ENCODE measurements at places on chromosomes 5 and 9. TPM values are rescaled to one million over a fixed set of nuclear protein-coding genes. Genes with fewer than 3 reads are reported as not detected.
A peak's percentile ranks its signal among the peaks of the same experiment; 100 is the strongest.

DNA sequence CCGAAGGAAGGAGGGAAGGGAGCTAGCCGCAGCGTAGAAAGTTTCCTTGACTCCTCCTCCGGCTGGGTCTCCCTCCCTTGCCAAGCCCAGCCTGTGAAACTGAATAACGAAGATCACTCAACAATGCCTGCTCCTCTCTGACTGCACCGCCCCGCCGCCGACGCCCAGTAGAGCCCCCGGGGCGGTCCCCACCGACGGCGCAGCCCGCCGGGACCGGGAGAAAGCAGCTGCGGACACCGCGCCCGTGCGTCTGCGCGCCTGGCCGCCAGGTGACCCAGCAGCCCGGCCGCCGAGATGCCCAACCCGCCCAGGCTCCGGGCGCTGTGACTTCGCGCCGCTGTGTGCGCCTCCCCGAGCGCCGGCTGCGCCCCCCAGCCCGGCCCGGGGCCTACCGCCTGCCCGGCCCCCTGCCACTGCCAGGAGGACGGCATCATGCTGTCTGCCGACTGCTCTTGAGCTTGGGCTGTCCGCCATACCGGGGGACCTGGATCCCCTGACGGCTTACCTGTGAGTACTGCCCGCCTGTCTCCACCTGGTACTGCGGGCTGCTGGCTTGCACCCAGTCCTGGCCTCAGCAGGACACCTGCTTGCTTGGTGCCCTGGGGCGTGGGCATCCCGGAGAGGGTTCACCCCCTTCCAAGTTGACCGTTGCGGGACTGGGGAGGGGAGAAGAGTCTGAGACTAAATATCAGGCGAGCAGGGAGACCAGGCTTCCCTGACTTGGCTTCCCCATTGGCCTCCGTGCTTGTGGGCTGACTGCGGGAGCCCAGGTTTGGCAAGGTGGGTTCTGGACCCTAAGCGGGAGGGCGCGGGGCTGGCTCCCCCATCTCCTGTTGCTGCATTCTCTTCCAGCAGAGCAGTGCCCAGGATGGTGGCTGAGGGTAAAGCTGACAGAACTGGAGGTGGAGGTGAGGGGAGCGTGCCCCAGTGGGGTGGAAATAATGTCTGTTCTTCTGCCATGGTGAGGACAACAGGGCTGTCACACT lies 26.2 kb upstream of the SPTLC1 start:
- no peak for DNase-seq

DNA sequence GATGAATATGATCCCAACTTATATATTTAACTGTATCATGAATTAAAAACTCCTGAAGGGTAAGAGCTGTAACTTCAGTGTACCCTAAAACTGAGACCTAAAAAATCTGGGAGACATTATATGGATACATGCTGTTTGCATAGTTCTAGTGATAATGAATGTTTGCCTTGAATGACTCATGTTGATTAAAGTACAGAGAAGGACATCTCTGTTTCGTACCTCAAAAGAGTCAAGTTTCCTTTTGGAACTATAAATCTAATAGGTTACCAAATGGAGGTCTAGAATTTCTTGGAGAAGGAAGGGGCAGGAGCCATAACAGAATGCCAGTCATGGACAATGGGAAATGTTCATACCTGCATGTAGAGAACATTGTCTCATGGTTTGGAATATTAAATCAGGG lies 168.1 kb downstream of the SNCAIP start:
- DNase-seq: no peak

RASA1 gene
- total RNA-seq: 21.2 TPM

DNA sequence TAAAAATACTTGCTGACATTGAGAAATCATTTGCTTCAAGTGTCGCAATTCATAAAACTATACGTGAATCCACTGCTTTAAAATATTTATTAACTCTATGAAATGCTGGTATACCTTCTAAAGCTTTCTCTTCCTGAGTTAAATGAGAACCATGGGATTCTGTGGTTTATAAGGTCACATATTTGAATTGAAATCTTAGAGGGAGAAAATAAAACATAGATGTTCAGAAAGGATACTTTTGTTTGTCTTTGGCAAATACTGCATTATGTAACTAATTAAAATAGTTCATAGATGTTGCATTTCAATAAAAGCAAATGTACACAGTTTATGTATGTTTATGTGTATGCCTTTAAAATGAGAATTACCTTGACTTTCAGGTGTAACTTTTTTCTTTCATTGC lies 250.1 kb downstream of the FAM170A start:
- DNase-seq: no peak

DNA sequence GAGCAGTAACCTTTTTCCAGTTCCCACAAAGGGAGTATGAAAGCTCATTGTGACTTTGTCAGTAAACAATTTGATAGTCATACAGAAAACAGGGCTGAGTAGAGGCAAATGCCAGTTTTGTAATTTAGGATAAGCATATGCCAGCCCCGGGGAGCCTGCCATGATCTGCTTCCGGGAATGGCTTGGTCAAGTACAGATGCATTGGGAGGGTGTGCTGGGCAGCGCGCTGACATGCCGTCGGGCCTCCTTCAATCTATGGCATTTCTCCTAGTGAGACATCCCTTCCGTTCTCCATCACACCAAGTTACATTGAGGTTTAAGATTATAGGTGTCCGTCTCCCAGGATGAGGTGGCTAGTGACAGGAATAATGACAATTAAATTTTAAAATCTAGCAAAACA lies 48.6 kb downstream of the GNA14 start:
- no peak for DNase-seq

DNA sequence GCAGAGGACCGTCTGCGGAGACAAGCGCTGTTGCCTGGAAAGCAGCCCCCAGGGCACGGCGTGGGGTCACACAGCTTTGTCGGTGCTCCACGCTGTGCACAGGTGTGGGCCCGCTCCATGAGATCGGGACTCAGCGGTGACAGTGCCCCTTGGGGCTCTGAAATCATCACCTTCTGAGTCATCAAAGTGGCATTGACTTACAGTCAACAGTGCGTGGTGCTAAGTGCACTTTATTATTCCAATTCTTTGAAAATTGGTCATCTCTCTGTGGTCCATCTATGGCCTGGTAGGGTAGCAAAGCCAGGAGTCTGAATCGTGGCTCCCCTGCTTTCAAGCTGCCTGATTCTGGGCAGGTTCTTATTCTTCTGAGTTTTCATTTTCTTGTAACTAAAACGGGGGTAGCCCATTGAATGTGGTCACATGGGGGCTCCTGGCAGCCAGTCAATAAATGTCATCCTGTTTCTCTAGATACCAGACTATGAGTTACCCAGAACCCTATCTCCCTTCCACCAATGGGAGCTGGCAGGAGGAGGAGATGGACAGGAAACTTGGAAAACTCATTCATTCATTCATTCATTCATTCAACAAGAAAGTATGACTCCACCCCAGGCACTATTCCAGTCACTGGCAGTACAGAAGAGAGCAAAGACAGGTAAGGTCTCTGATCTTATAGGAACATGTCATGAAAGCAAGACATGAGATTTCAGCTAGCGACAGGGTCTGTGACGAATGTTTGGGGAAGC lies 20.3 kb upstream of the UNC5A start:
- no peak for DNase-seq

INSL4 gene
- total RNA-seq: not detected

DNA sequence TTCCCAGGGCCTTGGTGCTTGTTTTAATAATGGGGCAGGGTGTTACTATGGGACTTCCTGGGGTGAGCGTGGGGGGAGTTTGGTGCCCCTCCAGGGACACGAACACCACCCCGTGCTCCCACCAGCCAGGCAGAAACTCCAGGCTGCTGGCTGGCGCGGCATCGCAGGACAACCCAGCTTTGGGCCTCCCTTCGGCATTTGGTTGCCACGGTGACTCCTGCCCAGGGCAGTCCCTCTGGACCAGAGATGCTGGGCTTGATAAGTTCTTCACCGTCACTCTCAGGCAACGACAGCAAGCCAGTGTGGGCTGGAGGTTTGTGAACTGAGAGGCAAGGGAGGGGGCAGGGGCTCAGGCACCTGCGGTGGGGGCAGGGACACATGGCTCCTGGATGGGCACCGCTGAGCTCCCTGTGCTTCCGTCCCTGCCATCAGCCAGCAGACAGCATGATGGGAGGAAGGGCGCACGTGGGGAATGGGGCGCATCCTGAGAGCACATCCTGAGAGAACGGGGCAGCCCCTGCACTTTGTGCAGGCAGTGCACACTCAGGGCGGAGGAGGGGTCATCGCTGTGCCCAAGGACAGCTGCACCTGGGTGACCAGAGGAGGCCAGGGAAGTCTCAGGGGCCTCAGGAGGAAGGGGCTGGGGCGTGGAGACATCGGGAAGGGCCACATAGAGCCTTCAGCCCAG lies 116.4 kb downstream of the RXRA start:
- DNase-seq: peak; percentile 33

GRCh38 chr9:125432715-125433385 lies 171.2 kb downstream of the GAPVD1 start:
- DNase-seq: no peak

DNA sequence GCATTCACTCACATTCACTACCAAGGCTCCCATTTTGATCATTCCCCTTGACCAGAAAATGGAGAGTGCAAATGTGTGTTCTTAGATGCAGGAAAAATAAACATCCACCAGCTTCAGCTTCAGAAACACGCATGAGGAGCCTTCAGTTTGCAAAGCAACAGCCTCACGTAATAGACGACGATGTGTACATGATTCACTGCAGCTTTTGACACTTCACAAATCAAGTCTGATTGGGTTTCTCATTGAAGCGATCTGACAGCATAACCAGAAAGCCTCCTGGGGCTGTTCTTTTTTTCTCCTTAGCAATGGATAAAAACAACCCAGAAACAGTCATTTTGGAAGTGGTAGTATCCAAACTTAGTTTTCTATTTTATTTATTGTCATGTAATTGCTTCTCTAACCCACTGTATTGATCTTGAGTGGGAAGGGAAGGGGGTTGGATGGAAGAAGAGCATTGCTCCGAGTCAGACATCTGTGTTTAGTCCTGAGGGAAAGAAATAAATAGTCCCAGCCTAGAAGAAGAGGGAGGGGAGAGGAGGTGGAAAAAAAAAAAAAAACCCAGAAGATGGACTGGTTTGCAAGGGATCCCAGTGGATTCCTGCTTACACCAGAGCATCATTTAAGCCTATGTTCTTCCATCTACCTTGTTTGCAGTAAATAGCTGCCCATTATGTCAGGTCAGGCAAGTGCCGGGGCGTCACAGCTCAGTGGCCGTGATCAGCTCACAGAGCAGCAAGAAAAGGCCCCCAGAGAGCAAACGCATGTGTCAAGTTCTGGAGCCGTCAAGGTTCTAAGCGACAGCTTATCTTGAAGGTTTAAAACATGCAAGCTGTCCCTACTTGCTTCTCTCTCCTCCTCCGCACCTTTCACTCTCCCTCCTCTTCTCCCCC lies 190.2 kb upstream of the SNX2 start:
- DNase-seq: no peak

TENT4A gene
- 36.0 TPM for total RNA-seq

ZFP2 gene
- 0.54 TPM for total RNA-seq

TAF11L10 gene
- total RNA-seq: not detected

GRCh38 chr5:65105301-65105700 lies 336.6 kb downstream of the CWC27 start:
- DNase-seq: no peak

BHMT2 gene
- total RNA-seq: not detected

DNA sequence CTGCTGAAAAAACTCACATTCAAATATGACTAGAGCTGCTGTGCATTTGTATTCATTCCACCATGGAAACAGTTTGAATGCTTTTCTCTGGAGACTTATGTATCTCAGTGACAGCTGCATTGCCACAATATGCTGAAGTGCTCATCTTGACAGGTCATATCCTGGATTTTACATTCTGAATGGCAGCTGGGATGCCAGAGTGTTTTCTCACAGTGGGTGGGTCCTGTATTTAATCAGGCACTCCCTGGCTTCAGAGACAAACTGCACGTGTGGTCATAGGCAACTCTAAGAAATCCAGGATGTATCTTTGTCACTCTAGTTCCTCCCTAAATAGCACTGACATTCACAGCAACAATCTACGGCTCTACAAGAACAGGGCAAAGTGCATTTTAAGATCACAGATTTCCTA lies 75.6 kb downstream of the ST8SIA4 start:
- DNase-seq: no peak

- no peak for DNase-seq
Observed at GRCh38 chr5:88808153-88808552, 74.8 kb downstream of the MEF2C start.

DNA sequence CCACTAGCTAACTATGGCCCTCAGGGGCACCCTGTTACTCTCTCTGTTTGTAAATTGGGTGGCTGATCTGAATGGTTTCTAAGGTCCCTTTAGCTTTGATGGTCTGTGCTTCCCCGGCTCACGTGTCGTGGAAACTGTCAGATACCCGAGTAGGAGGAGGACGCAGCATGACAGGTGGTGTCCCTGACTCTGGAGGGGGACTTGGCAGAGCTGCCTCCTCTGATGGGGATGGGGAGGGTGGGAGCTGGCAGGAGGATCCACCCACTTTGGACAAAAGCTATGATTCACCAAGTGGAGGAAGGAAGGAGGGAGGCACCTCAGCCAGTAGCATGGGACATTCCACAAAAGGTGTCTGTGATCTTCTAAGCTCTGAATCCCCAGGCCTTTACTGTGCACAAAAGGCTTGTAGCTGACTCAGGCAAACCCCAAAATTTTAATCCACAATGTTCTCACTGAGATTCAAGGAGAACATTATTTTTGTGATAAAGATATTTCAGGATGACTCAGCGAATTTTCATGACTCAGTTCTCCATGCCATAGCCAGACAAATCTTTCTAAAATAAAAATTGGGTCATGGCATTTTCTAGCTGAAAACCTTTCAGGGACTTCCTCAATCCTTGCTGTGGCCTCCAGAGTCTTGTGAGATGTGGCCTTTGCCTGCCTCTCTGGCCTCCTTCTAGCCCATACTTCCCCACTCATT lies 131.0 kb upstream of the BRINP1 start:
- no peak for DNase-seq

DNA sequence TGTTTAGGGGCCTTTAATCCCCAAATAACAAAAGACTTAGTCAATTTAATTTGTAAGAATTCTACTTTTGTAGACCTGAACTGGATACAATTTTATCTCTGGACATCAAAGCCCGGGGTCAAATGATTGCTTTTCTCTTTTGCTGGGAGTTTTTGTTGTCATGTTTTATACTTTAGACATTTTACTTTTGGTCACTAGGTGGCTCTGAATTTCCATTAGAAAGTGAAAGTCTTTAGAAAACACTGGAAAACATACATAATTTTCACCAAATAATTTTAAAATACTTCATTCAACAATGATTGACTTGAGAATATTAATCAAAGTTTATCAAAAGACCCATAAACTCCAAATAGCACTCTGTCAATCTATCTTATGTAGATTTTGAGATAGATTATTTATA lies 2.8 kb upstream of the PCA3 start:
- no peak for DNase-seq

DNA sequence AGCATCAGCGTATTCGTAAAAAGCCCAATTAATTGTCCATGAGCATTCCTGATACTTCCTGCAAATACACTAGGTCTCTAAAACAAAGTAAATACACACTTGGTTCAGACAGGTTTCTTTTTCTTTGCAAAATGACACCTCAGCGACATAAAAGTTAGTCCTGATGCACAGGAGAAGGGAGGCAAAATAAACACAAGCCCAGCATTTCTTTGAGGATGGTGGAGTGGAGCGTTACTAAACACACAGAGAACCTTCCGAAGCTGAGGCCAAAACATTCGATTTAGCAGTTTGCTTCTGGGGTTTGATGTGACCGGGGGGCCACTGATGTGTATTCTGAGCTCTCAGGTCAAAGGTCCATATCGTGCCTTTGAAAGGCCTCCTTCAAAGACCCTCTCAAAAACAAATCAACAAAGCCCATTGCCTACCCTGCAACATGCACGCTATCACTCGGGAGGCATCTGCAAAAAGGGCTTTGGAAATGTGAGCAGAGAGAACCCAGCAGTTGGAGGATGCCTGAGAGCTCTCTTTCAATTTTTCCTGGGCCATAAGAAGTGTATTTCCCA lies 268.4 kb upstream of the PANK3 start:
- no peak for DNase-seq

ISCA1 gene
- total RNA-seq: 67.6 TPM

- peak; percentile 52 for DNase-seq
Observed at GRCh38 chr9:134344068-134344799, 18.0 kb downstream of the RXRA start.

NUP214 gene
- 133 TPM for total RNA-seq

All from natural killer cell (primary cell).